ENCODE measurements at places on chromosomes 2 and 18.

- no peak for DNase-seq
These were observed 825 bp downstream of the ITGA6 start for GRCh38 chr2:172427990-172428831.

GRCh38 chr2:54787755-54788366 is 64.4 kb downstream of the EML6 start:
- no peak for DNase-seq

DNA sequence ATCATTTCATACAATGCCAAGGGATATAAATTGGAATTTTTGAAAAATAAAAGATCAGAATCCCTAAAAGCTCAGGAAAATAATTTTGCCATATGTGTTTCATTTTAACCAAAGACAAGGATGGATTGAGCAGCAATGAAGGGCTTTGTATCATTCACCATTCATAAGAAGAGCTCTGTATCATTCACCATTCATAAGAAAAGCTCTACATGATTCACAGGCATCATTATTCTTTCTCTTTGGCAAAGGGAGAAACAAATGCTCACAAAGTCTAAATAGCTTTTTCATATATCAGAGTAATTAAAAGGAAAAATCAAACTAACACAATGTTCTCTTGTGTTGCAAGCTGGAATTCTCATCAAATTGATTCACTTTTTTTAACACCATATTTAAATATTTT is 169.1 kb upstream of the MC4R start:
- DNase-seq = no peak

DNA sequence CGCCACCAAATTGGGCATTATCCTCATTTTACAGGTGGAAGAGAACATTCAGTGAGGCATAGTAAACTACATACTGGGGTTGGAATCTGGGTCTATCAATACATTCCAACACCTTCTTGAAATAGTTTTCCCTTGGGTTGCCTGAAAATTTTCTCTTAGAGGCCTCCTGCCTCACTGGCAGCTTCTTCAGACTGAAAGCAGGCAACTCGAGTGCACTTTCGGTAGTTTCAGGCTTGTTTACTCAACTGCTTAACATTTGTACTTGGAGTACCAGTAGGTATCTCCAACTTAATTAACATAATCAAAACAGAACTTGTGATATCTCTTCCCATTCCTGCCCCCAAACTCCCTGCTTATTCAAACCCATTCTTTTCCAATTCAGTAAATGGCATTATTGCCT is 36.2 kb upstream of the C2orf74 start:
- no peak for DNase-seq

GRCh38 chr18:34834897-34835296 is 124.8 kb downstream of the DTNA start:
- DNase-seq = no peak

GRCh38 chr2:26187114-26187513 is 14.2 kb downstream of the GAREM2 start:
- no peak for DNase-seq

DNA sequence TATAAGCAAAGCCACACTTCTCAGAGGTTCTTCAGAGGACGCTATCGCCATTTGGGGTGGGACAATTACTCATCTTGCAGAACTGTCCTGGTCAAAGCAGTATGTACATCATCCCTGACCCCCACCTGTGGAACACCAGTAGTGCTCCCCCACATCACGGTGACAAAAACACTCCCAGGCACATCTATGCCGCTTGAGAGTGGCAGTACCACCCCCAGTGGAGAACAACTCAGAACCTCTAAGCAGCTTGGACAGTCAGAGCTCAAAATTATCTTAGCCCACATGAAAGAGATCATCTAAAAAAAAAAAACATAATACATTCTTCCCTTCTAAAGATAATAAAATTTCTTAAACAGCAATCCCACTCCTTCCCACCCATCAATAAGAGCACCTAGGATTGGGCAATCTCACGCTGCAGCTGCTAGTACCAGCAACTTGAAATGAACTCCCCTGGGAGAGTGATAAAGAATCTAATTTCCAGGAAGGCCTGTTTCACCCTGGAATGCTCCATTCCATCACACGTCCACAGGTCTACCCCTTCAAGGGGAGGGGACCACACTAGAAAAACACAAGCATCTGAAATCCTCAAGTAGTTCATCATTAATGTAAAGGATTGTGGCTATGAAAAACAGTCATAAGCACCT is 31.7 kb downstream of the LRP2 start:
- DNase-seq = no peak

- DNase-seq = no peak
These were observed 46.6 kb downstream of the PLCL1 start for GRCh38 chr2:197850882-197851450.

DNA sequence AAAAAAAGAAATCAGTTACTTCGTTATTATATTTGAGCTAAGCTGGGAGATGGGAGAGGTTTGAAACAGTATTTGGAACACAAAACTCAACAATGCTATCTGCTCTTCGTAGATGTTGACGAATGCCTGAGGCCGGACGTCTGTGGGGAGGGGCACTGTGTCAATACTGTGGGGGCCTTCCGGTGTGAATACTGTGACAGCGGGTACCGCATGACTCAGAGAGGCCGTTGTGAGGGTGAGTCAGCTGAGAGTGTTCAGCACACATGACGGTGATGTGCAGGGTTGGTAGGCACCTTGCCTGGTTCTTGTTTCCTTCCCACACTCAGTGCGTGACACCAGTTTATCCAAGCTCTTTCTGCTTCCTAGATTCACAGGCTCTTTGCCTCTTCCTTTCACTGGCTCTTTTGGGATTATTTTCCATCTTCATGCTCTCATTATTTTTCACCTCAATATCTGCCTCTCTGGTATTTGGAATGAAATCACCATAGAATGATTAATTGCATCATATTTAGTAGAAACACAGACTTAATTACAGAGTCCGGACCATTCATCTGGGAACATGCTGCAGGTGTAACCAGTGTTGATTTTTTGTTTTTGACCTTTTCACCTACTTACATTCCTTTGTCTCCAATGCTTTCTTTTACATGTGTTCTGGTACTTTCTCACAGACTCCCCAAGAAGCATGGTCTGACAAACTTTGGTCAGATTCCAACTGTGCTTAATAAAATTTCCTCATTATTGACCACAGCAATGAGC is 200.6 kb upstream of the RASGRP3 start:
- no peak for DNase-seq

- DNase-seq = no peak
These were observed 27.3 kb downstream of the RFTN2 start for GRCh38 chr2:197647961-197648690.

- DNase-seq = no peak
These were observed 3.9 kb upstream of the GALNT14 start for GRCh38 chr2:31142110-31142509.

GRCh38 chr18:65942854-65943253 is 192.0 kb downstream of the CDH7 start:
- DNase-seq = no peak

GRCh38 chr2:128604045-128604444 is 285.4 kb upstream of the HS6ST1 start:
- no peak for DNase-seq

DNA sequence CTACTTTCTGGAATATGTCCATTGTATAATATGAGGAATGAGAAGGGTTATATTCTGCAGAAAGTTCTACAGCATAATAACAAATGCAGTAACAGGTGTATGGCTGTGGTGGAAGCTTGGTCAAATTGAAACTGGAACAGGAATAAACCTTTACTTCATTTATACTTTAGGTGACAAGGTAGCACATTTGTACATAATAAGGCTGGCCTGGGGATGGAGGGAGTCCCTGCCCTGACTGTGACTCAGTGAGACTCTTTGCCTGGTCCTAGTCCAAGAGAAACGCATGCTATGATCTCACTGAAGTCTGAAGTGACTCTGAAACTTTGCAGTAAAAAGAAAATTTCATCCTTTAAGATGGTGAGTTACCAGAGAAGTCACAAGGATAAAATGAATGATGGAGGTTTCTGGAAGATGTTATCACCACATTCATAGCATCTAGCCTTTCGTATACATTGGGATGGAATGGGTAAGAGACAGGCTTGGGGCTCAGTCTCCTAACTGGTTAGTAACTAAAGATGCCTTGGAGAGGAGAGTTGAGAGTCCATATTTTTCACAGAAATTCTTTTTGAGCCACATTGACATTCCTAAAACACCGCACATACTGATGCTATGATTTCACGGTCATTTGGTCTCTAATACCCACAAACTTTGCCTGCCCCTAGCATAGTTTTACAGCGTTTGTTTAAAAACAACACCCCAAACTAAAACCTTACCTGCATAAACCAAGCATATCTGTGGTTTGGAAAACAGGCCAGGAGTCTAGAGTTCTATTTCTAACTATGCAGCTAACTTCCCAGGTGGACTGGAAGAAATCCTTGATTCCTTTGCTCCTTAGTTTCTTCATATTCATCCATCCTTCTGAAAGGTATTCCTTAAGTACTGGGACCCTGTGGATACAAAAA is 42.4 kb upstream of the NABP1 start:
- DNase-seq = no peak

- DNase-seq = no peak
These were observed 44.8 kb downstream of the CAB39 start for GRCh38 chr2:230757476-230757875.

- no peak for DNase-seq
These were observed 766 bp downstream of the MFF start for GRCh38 chr2:227325839-227326195.

GRCh38 chr2:40043191-40043590 is 264.1 kb upstream of the THUMPD2 start:
- DNase-seq = no peak

GRCh38 chr2:131126436-131126835 is 21.3 kb downstream of the PLEKHB2 start:
- no peak for DNase-seq

DNA sequence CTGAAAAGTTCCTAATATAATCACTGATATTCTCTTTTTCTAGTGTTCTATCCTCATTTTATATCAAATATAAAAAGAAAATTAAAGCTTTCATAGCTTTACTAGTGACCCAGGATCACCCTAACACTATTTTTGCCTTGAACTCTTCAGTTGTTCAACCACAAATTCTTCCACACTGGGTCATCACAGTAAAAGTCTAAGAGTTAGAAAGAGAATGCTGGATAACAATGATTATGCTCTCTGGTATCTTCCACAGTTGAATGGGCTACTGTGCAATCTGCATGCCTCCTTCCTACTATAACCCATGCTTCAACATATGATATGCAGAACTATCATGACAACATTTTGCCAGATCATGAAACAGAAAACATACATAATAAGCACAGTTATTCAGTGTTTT is 32.3 kb downstream of the CHN1 start:
- no peak for DNase-seq

GRCh38 chr2:29766191-29766590 is 155.2 kb downstream of the ALK start:
- no peak for DNase-seq

GRCh38 chr2:71045865-71046548 is 22.4 kb upstream of the NAGK start:
- DNase-seq = no peak

DNA sequence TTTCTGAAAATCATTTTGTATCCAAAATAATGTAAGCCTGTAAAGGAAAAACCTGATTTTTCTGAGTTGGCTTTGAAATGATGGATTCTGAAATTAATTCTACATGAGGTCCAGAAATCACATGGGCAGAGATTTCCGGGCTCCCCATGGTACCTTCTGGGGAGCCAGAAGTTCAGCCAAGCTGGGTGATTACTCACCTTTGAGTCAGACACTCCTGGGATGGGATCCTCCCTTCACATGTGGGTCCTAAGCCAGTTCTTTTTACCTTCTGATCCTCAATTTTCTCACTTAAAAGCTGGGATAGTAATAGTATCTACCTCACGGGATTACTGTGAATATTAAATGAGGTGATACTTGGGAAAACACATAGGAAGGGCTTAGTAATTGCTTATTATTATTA is 179.8 kb upstream of the EPAS1 start:
- no peak for DNase-seq

GRCh38 chr2:64463781-64464180 is 9.8 kb downstream of the LGALSL start:
- no peak for DNase-seq

- DNase-seq = no peak
These were observed 178.5 kb upstream of the SETBP1 start for GRCh38 chr18:44502221-44502620.

- no peak for DNase-seq
These were observed 136.3 kb upstream of the SLC39A10 start for GRCh38 chr2:195520671-195521155.

DNA sequence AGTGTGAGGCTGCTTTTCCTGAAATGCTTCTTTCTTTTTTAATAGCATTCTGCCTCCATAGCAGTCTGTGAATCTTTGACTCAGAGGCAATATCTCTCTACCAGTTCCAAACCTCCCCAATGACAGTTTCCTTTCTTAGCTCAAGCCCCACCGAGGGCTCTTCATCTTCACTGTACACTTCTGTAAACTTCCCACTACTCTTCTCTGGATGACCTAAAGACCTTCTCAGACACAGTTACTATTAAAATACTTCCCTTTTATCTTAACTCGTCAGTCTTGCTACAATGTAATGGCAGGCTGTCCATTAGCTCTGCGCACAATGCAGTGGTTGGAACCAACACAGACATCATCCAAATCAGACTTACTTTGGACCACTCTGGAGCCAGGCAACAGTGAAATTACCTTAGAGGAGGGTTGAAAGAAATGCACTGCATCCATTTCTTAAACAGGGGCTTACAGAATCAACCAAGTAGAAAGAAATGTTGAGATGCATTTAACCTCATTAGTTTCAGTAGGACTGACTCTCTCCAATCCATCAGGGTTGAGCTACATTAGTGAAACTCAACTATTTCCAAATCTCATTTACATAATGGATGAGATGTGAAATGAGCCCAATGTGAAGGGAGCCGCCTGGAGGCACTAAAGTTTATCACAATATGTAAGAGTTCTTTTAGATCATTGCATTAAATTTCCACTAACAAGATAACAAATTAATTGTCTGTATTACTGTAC is 343.8 kb downstream of the SETBP1 start:
- no peak for DNase-seq
